Activated CD4-positive, CD25-positive, alpha-beta regulatory T cell (primary cell): ENCODE measurements at places on chromosomes 2 and 18.

DNA sequence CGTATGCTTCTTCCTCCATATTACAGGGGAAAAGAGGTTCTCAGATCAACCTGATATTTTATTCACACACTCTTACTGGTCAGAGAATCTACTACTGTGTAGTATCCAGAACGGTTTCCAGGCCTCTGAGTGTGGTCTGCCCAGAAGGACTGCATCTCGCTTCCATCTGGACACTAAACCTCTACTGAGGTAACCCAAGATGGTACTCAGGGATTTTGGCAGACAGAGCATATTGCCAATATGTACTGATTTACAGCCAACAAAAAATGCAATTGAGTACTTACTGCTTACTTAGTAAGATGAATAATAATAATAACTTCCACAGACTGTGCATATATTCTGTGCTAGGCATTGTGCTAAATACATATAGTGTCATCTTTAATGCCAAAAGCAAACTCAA is 55.8 kb downstream of the CYRIA start:
- no peak for DNase-seq

DNA sequence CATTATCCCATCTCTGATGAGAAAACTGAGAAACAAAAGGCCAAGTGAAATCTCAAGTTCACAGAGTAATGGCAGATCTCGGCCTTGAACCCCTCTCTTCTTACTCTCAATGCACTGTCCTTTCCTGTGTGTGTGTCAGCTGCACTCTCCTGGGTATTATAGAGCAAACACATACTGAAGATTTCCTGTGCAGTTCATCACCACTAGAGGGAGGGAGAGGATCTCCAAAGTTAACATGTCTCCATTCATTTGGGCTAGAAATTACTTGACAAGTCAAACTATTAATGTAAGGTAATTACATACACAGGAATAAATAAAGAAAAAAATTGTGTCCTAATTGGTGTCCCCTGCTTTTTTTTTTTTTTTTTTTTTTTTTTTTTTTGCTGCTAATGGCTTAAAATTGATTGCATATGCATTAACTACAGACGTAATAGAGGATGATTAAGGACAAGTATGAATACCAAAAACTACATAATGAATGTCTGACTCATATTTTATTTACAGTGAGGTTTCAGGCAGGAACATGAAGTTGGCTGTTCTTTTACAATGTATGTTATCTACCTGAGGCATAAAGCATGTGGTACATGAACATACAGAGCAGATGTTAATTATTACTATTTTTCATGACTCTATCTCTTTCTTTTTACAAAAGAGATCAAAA is 269.2 kb downstream of the NYAP2 start:
- DNase-seq = no peak

- no peak for DNase-seq
Observed at GRCh38 chr2:238912916-238913875, 65.3 kb downstream of the TWIST2 start.

GRCh38 chr2:179247318-179248023 is 17.2 kb downstream of the SESTD1 start:
- DNase-seq = no peak

- DNase-seq = no peak
Observed at GRCh38 chr2:122739732-122740593, 984.5 kb downstream of the TSN start.

- DNase-seq = no peak
Observed at GRCh38 chr18:21650311-21650710, 38.2 kb downstream of the SNRPD1 start.

- DNase-seq = no peak
Observed at GRCh38 chr2:151048331-151049054, 213.2 kb downstream of the RBM43 start.

GRCh38 chr18:35494251-35495220 is 3.2 kb downstream of the INO80C start:
- DNase-seq = no peak

DNA sequence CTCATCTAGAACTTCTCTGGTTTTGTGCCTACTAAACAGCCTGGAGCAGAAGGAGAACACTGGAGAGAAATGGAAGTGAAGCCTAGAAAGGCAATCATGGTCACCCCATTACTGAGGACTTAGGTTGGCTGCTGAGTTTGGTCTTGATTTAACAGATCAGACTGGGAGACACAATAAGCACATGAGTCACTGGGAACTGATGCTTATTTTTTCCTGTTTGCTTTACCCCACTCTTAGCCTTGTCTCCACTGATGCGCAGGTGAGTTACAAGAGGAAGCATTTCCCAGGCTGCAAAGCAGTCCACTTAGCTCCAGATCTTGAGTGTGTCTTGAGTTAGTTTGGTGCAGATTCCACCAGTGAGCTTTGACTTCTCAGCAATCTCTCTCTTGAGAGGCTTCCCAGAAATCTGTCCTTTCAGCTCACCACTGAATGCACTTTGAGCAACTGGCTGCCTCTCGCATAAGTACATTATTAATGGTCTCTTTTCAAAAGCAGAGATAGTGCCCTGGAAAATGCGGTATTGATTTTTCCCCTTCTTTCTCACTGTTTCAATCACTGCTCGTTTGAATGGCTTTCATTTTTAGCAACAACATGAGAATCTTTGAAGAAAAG is 390.2 kb upstream of the SETBP1 start:
- DNase-seq = no peak

GRCh38 chr18:63470751-63471150 is 6.0 kb upstream of the SERPINB5 start:
- DNase-seq = no peak

DNA sequence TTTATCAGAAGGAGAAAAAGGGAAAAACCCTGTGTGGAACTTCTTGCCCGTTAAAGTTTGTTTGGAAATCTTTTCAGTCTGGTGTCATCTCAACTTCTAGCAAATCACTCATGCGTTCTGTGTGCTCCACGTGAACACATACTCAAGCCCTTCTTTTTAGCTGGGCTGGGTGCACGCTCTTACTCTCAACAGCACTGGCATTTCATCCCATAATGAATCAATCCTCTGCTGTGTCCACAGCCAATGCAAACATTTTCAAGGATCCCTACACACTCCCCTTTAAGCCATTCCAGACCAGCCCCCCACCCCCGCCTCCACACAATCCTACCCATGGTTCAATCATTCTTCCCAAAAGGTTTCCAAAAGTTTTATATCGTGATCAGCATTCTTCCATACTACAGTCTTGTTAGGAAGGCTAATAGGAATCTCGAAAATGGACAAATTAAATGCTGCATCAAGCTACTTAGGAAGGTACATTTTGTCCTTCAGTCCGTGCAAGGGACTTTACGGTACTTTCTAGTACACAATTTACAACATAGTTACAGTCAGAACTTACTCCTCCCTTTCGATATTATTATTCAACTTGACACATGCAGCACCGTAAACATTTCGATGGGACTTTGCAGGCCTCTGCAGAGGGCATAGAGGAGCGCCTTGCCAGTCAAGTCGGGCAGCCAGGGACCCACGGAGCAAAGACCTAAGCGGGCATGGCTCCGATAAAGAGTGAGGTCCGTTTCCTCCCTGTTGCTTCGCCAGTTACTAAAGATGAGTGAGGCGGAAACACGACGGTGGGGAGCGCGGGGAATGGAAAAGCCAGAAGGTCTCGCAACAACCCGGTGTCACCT is 1.4 kb downstream of the PTGR3 start:
- no peak for DNase-seq

DNA sequence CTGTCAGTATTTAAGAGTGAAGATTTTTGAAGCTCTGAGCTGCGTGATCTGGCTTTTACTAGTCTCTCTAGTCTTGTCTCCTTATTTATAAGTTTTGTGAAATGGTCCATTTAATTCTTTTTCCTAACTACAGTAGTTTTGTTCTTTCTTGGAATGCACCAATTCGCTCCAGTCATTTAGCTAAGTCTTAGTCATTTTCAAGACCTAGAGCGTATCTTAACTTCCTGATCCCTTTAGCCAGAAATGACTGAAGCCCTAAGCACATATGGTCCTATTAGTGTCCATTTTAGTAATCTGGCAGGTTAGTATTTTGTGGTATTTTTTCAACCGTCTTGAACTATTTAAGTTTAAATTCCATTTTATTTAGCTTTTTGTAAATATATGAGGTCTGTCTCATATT is 3.6 kb downstream of the BIRC6 start:
- DNase-seq = no peak

DNA sequence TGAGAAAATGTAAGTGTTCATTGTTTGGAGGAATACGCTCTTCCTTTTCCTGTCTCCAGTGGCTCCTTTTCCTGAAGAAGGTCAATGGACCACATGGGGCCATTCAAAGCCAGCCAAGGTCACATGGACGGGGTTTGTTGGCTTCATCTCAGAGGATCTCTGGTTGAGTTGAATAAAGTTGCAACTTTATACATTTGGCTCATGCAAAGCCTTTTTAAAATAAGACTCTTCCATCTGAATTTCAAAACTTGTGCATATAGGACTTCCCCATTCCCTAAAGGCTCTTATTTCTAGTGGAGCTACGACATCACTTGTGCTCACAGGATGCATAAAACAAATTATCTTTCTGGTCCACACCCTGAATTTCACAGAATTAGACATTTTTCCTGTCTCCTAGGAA is 235.5 kb downstream of the CMPK2 start:
- no peak for DNase-seq

DNA sequence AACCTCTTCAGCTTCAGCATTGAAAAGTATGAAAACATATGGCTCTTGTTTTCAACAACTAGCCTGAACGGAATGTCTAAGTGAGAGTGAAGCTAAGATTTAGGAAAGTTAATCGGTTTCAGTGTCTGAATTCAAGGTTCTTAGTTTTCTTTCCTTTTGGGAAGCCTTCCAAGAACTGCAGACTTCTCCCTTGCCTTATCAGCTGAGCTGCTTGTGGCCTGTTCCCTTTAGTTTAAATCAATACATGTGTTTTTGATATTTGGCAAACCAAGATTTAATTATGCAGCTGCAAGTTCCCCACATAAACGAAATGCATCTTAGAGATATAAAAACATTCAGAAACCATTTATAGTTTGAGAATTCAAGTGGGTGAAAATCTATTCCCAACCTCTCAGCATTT is 274.3 kb upstream of the NRP2 start:
- no peak for DNase-seq

GRCh38 chr18:43590182-43590903 is 313.1 kb upstream of the SYT4 start:
- DNase-seq = no peak

DNA sequence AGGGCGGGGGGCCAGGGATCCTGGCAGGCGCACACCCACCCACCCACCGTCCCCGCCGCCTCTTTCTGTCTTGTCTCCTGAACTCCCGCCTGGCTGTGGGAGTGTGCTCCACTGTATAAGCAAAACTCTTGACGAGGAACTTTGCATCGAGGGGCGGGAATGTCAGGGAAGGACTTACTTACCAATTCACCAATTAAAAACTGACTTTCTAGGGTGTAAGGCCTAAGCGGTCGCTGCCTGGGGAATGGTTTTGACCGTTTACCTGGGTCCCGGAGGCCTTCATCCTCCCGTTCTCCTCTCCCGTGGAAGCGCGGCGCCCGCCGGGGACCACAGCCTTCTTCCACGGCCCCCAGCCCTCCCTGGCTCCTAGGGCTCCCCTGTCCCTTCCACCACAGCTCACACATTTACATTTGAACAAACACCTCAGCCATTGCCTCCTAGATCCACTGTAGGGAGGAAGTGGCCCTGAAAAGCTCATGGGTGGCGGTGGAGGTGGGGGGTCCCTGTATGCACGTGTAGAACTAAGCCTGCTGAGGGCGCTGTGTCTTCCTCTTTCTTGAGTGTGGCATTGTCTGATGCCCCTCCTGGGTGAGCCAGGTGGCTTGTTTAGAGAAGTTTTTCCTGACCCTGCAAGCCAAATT is 8.9 kb downstream of the ASIC4 start:
- no peak for DNase-seq

GRCh38 chr2:108193251-108193650 is 46.5 kb upstream of the SULT1C3 start:
- no peak for DNase-seq

GRCh38 chr2:162609798-162610197 is 228.8 kb downstream of the KCNH7 start:
- DNase-seq = no peak

DNA sequence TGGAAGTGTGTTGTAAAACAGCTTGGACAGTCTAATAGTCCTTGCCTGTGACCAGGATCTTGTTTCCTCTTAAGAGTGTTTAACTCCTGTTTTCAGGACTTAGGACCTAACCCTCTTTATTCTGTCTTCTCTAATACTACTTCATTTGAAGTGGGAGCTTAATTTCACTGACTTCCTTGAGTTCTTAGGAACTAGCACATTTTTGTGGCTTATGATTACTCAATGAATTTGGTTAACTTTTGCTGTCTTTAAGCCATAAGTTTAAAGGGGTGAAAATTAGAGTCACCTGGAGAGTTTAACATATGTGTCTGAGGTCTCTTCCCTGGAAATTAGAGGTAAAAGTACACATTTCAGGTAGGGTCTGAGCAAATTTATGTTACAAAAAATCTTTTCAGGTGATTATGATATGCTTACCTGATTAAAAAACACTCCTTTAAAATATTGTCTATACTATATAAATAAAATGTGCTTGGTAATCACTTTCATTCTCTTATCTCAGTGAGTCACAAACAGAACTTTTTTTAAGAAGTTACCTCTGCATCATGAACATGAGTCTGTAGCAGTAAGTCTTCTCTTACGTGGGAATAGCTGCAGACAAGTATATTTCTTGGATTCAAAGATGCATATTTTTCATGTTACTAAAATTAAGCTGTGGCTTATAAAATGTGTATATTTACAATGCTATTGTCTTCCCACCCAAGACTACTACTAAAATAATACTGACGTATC is 52.7 kb downstream of the ATP9B start:
- DNase-seq = no peak

DNA sequence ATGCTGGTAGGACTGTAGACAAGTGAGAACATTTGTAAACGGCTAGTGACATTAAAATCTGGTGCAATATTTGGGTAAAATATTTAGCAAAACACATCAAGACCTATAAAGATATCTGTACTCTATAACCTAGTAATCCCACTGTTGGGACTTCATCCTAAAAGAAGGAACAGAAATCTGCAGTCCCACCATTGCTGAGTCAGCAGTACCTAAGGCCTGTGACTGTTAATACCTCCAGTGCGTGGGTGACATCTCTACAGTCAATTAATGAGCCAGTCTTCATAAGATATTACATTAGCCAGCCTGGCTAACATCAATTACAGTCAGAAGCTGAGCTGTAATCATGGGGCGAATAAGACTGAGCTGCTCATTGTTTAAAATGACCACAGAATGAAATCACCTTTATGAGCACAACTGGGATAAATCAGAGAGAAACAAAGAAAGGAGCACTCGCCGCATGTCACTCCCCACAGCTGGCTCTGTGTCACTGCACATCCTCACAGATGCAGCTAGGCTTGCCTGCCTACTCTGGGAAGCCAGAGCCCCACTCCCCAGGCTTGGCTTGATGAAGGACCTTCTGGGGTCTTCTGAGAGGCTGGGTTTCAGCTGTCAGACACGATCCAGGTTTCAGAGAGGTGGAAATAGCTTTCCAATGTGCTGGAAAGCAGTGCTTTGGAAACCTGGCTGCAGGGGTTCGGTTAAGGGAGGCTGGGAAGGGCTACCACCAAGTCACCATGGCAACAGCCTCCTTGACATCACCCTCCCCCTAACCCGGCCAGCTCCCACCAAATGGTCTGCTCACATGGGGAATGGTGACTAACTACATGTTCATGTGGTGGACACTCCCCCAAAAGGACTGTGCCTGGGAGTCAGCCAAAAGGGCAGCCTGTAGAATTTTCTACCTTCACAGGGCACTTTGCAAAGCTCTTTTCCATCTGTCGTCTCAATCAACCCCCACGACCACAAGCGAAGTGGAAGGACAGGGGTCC is 145.0 kb downstream of the ZBTB7C start:
- DNase-seq = no peak
